ENCODE measurements at places on chromosomes 3 and 15.

DNA sequence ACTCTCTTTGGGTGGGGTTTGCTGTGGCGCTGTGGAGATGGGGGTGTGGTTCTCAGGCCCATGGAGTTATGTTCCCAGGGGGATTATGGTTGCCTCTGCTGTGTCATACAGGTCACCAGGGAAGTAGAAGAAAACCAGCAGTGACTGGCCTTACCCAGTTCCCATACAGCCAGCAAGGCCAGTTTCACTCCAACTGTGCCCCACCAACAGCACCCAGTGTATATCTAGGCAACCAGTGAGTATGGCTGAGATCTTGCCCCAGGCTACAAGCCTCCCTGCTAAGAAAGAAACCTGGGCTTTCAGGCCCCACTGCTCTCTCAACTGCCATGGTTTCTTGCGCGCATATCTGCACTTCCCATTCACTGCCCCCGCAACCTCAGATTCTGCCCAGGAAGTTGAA lies 31.4 kb upstream of the RARB start:
- no peak for DNase-seq

- no peak for DNase-seq
Observed at GRCh38 chr3:128194843-128195242, 41.6 kb downstream of the EEFSEC start.

- DNase-seq = peak; percentile 35
Observed at GRCh38 chr3:117017135-117017894, 307.7 kb downstream of the TUSC7 start.

- no peak for DNase-seq
Observed at GRCh38 chr3:150749255-150749654, 13.7 kb downstream of the SIAH2 start.

DNA sequence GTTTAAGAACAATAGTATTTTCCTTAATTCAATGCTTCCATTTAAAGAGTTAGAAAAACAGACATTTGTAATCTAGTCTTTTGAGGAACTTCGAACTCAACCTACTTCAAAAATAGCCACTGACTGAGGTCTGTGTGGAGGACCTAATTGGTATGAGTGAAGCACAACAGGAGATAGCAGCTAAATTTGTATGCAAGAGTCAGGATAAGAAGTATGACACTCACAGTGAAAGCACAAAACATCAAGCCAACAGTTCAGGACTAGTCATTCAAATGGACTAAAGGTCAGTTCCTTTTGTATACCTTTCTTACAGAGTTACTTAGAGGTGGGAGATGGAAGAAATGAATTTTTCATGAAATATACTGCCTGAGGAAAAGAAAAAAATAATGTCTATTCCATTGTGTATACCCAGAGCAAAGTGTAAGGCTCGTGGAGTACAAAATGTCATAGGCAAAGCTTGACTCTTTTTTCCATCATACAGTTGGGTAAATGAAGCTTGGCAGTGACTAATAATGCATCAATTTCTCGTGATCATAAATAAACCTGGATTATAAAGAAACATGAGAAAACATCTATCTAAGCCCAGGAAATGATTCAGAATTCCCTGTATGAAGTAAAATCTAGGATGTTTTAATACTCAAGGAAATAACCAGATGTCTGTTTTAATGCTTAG lies 1005.2 kb upstream of the CADM2 start:
- no peak for DNase-seq

- DNase-seq = no peak
Observed at GRCh38 chr3:192892981-192893700, 24.5 kb downstream of the MB21D2 start.

- DNase-seq = no peak
Observed at GRCh38 chr15:94023531-94023930, 207.8 kb upstream of the MCTP2 start.

DNA sequence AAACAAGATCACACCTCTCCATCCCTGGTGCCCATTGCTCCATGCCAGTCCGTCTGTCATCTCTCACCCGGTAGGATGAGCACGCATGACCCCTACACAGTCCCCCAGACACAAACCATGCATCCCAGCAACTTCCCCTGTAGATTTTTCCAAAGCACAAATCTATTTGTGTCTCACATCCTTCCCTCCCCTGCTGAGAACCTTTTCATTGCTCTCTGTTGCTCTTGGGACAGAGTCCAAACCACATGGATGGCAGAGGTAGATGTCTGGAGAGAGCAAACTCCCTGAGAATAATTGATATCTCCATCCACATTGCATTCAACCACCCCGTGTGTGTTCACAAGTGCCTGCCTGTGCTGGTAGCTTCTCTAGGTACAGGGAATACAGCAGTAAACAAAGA lies 29.9 kb upstream of the LRTM1 start:
- DNase-seq = no peak

- no peak for DNase-seq
Observed at GRCh38 chr3:18062657-18063025, 320.2 kb upstream of the TBC1D5 start.

DNA sequence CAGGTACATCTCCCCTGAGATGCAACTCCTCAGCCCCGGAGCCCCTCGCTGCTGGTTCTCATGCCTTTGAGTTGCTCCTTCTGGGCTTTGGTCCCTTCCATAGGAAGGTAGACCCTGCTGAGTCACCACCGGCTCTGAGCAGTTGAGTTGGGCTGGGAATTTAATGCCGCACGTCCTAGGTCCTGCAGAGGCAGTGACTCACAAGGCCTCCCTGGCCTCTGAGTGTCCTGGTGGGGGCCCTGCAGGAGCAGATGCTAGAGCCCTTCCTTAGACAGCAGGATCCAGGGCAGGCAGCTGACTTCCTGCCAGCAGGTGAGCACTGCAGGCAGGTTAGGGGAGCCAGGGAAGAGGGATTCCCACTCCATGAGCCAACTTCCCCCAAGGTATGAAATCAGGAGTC lies 5.5 kb upstream of the NTRK3 start:
- no peak for DNase-seq

GRCh38 chr3:125132815-125133214 lies 77.0 kb upstream of the HEG1 start:
- DNase-seq = no peak

DNA sequence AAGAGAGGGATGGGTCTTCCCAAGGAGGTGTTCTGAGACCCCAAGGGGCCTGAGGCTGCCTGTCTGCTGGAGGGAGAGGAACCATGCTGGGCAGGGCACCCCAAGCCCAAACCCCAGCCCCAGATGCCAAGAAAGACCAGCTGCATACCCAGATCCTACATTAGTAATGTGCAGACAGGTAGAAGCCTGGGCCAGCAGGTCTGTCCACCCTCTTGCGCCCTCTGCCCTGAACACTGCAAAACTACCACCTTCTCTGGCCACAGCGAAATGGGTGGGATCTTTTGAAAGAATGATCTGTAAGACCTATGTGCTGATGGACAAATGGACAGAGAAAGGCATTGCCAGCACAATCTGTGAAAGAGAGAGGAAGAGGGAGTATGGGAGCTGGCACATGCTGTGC lies 283.2 kb downstream of the EPHB1 start:
- DNase-seq = no peak

GRCh38 chr15:77895742-77896141 lies 181.8 kb downstream of the TBC1D2B start:
- no peak for DNase-seq

- no peak for DNase-seq
Observed at GRCh38 chr15:47720555-47720954, 3.2 kb downstream of the SEMA6D start.

GRCh38 chr3:22594990-22595389 lies 608.1 kb upstream of the UBE2E2 start:
- DNase-seq = no peak
